ENCODE measurements at places on chromosomes 12 and 14.

GRCh38 chr14:61350427-61351270 is 29.3 kb downstream of the PRKCH start:
- no peak for DNase-seq

GRCh38 chr14:104291123-104292000 is 153.0 kb downstream of the KIF26A start:
- DNase-seq = peak; percentile 19

DNA sequence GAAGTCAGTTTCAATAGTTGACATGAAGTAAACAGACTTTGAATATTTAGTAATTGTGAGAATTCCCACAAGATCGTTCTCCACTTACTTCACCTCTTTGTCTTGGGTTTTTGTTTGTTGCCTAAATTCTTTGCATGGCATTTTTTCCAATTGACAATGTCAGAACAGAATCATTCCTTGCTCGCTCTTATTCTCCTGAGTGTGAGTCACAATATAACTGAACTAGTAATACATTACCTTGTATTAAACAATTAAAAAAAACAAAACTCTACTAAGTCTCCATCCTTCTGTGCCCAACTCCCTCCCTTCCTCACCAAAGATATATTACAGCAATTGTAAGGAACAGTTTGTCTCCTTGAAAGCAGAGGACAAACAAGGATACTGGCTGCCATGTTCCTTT is 638.8 kb upstream of the NOVA1 start:
- no peak for DNase-seq

- no peak for DNase-seq
Observed at GRCh38 chr14:105063056-105063455, 2.2 kb downstream of the GPR132 start.

DNA sequence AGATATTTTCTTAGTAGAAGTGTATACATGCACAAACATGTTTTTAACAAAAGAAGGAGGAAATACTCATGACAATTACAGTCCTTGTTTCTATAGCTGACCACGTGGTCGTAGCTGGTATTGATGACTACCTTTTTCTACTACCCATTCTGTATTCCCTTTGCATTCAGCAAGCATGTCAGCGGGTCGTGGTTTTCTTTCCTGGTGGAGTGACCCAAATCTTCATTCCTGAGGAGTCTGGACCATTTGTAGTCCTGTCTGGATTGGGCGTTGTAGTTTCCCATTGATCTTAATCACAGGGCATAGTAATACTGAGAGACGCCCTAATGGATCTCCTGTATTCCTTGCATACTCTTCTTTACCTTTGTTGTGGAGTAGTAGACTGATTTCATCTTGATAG is 472.1 kb upstream of the RGS6 start:
- no peak for DNase-seq

GRCh38 chr14:22318951-22319350 is 270.1 kb downstream of the DAD1 start:
- no peak for DNase-seq

DNA sequence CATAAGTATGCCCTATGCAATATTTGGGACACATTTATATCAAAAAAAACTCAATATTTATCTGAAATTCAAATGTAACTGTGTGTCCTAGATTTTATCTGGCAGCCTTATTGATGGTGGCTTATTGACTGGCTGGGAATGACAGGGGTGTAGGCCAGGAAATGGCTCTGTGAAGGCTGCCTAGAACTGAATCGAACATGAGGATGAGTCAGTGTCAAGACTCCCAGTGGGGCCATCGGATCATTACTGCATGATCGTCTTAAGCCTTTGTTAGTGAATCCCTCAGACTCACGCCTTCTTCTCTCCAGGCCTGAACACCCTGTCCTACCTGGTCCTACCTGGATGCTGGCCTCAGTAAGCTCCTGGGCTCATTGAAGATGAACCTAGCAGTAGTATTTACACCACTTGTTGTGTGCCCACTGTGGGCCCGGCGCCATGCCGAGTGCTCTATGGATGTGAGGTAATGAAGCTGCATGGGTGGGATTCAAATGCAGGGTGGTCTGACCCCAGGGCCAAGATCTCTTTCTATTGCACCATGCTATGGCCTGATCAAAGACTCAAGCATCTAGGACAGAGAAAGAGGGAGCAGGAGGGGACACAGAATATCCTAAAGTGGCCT is 21.0 kb upstream of the FAIM2 start:
- no peak for DNase-seq

DNA sequence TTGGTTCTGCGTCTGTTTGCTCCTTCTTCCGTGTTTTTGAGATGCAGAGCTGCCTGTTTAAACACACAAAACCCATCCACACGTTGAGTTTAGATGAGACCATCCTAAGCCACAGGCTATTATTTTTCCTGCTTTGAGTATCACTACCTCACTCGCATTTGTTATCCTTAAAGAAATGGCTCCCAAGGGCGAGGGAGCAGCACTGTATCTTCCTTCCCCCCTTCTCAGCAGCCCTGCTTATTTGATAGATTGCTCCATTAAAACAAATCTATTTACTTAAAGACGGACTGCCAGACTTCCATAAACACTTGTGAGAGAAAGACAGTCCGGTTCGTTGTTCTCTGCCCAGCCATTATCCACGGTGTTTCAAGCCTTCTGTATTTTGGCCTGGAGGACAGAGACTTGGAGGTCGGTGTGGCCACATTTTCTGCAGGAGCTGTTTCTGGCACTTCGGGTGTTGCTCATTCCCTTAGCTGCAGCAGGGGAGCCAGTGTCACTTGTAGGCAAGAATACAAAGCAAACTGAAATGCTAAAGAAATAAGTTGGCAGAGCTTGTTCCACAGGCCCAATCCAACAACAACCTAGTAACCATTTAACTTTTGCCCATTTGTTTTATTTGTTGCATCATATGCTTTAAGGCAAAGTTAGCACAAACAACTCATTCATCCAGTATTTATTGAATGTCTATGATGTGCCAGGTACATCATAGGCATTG is 275.4 kb downstream of the TTC6 start:
- DNase-seq = no peak

DNA sequence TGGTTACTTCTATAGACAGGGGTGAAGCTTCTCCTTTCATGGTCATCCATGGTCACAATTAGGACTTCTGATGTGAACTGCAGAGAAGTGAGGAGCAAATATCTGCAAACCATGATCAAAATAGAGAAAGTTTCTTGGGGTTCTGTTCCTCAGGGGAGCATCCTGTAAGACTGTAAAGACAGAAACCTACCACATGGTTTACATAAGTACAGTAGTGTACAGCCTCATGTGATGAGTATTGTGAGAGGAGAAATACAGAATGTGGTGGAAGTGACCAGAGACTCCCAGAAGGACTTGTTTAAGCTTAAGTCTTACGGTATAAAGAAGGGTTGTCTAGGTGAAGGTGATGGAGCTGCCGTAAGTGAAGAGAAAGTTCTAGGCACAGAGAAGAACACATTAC is 484.7 kb downstream of the LRIG3 start:
- DNase-seq = no peak

GRCh38 chr14:90727082-90727481 is 89.1 kb downstream of the TTC7B start:
- no peak for DNase-seq

DNA sequence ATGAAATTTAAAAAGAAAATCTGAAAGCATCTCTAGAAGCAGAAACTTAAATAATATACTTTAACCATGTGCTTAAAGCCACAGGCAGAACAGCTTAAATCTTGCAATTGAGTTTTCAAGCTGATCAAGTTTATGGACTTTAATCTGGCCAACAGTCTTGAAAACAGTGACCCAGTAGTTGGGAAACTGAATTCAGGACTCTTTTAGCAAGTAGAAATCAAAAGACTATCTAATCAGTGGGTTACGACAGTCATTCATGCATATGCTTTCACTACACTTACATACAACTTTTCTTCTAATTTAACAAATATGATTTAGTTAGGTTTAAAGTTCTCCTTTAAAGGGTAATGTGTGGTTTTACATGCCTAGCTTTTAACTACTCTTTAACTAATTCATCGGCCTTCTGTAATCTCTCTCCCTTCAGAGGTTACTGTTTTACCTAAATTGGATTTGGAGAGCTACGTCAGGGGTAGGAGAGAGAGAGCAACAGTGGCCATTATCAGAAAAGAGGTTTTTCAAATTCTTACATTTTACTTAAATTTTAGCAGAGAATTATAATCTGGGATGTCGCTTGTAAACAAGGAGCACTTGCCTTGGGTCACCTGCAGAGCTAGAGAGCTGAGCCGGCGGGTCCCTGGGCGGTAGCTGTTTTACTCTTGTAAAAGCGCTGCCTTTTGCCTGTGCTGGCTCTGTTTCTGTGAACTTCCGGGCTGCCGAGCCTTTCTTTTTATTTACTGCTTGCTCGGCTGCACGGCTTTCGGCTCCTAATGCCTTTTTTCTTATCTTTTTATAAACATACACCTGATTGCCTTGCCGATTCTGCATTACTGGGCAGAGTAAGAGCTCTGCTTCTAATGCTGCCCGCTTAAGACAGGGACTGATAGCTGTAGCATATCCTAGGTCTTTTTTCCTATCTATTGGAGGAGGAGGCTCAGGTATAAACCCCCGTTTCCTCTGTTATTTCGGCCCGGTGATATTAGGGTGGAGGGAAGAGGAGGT is 17.4 kb upstream of the LYZ start:
- DNase-seq = peak; percentile 56

DNA sequence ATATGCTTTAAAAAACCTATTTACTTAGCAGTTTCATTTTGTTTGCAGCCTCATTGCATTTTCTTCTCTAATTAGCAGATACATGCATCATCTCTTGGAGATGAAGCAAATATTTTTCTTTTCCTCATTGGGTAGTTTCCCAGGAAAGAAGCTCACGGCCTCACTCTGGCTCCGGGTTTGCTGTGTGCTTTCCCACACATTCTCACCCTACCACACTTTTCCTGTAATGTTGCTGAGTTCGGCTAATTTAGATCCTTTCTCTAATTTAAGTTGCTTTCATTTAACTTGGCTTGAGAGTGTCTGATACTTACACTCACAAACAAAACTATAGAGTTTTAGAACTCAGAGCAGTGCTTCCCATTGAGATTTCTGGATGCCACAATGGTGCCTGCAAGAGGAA is 928.2 kb downstream of the NRXN3 start:
- no peak for DNase-seq

- peak; percentile 89 for DNase-seq
Observed at GRCh38 chr12:12890543-12891079, 751 bp upstream of the GPRC5A start.

- DNase-seq = no peak
Observed at GRCh38 chr14:99760817-99761216, 32.4 kb upstream of the EML1 start.

GRCh38 chr14:55731881-55732498 is 152.0 kb downstream of the KTN1 start:
- DNase-seq = peak; percentile 45

- DNase-seq = peak; percentile 52
Observed at GRCh38 chr12:66048218-66048834, 82.2 kb downstream of the LLPH start.

GRCh38 chr12:92701441-92701840 is 1.3 kb upstream of the PLEKHG7 start:
- DNase-seq = no peak

- no peak for DNase-seq
Observed at GRCh38 chr14:64787619-64788018, 83.4 kb downstream of the PLEKHG3 start.

GRCh38 chr14:59482541-59483331 is 1.5 kb downstream of the L3HYPDH start:
- no peak for DNase-seq

DNA sequence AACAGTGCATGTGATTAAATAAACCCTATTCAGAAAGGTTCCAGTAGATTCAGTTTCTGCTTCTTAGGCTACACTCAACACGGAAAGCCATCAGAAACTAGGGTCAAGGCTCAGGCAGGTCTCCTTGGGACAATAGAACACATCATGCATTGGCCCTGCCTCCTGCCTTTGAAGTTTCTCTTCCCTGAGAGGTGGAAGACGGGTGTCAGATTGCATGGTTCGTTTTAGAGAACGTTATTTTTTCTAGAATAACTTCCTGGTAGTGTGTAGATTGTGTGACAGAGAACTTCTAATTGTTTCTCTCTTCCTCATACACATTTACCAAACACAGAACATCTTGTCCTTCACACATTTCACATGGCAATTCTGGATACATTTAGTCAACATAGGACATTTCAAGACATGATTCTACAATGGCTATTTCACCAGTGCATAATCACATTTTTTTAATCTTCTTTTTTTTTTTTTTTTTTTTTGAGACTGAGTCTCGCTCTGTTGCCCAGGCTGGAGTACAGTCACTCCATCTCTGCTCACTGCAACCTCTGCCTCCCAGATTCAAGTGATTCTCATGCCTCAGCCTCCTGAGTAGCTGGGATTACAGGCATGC is 106.6 kb upstream of the AMN1 start:
- DNase-seq = no peak

- DNase-seq = no peak
Observed at GRCh38 chr12:107431942-107432341, 253.7 kb upstream of the PWP1 start.

DNA sequence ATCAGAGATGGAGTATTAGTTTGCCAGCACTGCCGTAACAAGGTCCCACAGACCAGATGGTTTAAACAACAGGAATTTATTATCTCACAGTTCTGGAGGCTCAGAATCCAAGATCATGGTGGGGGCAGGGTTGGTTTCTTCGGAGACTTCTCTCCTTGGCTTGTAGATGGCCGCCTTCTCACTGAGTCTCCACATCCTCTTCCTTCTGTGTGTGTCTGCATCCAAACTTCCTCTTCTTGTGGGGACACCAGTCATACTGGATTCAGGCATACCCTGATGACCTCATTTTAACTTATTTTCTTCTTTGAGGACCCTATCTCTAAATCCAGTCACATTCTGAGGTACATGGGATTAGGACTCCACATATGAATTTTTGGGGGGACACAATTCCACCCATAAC is 455.5 kb downstream of the RGS6 start:
- no peak for DNase-seq

- peak; percentile 17 for DNase-seq
Observed at GRCh38 chr12:59808317-59808910, 212.6 kb downstream of the SLC16A7 start.

DNA sequence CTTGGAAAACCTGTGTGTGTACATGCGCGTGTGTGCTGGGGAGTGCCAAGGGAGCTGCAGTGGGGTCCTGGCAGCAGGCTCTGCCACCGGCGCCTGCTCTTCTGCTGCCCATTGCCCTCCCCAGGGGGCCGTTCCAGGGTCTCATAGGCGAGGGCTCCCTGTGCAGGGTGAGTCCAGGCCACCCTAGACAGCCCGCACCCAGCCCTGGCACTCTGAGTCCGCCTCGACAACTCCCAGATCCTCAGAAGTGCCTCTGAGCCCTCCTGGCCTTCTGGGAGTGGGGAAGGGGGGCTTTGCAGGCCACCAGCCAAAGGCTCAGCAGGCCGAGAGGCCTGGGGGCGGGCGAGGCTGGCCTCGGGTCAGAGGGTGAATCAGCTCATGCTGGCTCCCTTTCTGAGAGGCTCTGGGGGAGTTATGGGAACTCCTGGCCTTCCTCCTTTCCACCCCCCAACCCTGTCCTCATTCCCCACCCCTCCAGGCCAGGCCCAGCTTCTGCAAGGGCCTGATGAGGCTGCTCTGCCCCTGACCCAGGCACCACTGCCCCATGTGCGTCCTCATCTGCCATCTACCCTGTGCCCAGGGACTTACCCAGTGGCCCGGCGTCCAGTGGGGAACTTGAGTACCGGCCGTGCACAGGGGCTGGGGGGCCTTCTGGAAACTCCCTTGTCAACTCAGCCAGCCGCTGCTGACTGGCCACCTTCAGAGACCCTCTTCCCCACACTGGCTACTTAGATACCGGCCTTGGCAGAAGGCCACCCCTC is 2.1 kb upstream of the TEDC1 start:
- no peak for DNase-seq

- DNase-seq = peak; percentile 61
Observed at GRCh38 chr12:117685110-117685926, 283.5 kb downstream of the KSR2 start.

- DNase-seq = no peak
Observed at GRCh38 chr12:42704810-42705401, 115.4 kb upstream of the PRICKLE1 start.

Data from Caco-2 (cell line).